ENCODE measurements at places on chromosomes 1 and 21.
A peak's percentile ranks its signal among the peaks of the same experiment; 100 is the strongest.

DNA sequence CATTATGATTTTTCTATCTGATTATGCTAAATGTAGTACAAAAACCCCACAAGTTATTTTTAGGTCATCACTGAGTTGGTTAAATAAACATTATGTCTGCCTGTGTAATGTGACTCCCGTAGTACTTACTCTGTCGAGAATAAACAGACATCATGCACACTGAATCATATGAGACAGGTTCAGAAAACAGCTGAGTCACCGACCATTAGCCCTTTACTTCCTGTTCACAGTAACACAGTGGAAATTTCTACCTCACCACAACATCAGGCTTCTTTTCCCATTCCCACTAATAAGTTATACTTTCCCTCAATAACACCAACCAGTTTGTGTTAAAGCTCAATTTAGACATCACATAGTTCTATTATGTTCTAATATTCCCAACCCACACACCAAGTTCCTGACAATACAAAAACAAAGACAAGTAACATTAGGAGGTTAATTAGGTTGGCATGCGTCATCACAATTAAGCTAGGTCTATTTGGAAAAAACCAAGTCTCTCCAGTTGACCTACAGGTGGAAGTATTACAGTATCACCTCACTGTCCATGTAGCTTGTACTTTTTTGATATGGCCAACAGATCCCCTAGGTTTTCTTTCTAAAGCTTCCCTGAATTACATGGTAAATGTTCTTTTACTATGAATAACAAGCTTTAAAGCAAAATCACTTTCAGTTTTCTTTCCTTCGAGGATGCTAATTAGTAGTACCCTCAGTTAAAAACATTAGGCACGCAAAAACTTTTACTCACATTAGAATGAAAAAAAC is 154.2 kb downstream of the EIF4G3 start:
- peak; percentile 66 for DNase-seq

DNA sequence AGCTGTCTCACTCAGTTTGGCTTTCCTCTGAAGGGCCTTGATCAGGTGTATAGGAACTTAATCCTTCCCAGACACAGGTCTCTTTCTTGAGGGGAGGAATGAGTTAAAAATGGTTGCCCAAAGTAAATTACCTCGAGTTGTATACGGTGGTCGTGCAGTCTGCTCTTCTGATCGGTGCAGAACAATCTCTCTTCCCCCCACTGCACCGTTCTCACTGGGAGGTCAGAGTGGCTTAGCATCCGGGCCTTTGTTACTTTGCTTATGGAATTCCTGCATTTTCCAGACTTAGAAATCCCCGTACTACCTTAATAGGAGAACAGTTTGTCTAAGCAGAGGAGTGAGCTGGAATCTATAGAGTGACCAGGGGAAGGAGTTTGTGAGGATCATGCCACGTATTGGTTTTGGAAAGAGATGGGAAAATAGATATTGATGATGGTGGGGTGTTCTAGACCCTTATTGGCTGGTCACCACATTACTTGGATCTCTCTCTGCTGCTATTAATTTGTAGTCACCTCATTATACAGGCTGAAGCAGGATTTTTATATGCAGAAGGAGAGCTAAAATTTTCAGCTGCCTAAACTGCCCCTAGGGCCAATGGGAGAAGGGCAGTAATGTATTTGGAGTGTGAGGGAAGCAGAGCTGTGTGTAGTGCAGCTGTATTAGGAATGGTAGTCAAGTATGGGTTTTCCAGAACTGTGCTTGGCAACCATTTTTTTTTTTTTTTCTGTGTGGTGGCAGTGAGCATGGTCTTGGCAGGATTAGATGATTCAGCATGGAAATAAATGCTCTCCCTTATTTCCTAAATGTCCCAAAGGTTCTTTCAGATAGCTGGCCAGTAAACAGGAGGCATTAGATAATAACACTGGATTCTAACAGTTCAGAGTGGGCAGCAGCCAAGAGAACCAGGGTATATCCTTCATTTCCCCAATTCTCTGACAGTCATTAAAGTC is 81.5 kb downstream of the NDUFS5 start:
- no peak for DNase-seq

- DNase-seq = no peak
Measured at GRCh38 chr1:8431019-8431418, 113.1 kb downstream of the SLC45A1 start.

- DNase-seq = no peak
Measured at GRCh38 chr1:232462213-232462612, 167.7 kb downstream of the SIPA1L2 start.

DNA sequence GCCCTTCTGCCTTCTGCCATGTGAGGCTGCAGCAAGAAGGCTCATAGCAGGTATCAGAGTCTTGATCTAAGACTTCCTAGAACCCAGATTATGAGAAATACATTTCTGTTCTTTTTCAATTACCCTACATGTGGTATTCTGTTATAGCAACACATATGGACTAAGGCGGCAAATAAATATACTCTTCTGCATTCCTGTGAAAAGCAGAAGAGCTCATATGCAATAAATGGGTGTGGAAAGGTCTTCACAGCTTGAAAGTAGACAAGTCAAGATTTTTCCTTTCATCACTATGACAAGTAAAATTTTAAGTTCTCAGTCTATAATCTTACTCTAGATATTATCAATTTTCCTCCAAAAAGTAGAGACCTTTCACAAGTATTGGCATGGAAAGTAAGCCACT is 36.6 kb downstream of the TNFSF18 start:
- DNase-seq = no peak

DNA sequence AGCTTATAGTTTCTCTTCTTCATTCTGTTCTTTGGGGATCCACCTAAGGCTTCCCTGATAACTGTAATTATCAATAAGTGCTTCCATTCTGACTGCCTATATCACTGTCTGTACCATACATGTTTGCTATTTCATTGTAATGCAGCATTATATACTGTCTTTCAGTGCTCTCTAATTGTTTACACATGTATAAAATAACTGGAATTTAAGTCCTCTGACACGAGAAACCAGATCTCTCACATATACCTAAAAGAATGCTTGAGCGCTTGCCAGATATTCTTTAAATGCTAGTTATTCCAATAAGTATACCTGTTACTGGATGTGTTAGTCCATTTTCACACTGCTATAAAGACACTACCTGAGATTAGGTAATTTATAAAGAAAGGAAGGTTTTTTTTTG is 34.7 kb downstream of the CELF3 start:
- DNase-seq = no peak

DNA sequence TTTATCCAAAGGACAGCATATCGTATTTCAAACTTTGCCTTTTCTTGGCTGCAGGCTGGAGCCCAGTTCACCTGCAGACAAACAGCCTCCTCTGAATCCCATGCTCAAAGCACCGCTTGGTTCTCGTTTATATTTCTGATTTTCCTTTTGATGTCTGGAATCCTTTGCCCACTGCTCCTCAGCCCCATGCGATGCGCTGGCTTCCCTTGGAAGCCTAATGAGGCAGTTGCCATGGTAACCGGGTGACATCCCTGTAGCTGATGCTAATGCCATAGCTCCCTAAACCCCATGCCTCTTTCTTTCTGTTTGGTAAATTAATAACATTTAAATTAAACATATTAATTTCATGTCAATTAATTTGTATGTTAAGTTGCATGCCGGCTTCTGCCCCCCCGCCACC is 327.1 kb downstream of the PRDM2 start:
- DNase-seq = no peak

DNA sequence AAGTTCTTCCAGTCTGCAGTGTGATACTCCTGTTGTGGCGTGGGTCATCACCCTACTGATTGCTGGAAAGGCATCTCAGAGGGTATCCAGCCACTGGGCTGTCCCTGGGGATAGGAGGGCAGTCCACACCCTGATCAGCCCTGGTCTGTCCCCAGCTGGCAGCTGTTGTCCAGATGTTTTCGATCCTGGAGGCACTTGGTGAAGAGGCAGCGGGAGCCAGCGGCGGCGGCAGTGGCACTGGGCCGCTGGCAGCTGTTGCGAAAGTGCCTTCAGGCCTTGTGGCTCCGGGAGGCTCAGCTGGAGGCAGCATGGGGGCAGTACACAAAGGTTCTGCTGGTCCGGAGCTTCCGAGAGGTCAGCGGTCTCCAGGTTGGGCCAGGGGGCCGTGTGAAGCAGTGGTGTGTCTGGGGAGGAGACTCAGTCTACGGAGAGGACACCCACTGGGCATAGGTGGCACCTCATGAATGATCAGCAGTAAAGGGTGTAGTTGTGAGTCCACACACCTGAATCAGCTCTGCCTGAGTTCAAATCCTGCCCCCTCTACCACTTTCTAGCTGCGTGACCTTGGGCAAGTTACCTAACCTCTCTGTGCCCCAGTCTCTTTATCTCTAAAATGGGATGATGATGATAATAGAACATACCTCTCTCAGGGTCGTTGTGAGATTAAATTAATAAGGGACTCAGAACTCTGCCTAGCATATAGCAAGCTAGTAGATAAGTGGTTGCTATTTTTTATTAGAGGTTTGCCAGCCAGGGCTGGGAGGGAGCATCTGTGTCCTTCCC is 6.1 kb downstream of the C1orf167 start:
- DNase-seq = no peak

DNA sequence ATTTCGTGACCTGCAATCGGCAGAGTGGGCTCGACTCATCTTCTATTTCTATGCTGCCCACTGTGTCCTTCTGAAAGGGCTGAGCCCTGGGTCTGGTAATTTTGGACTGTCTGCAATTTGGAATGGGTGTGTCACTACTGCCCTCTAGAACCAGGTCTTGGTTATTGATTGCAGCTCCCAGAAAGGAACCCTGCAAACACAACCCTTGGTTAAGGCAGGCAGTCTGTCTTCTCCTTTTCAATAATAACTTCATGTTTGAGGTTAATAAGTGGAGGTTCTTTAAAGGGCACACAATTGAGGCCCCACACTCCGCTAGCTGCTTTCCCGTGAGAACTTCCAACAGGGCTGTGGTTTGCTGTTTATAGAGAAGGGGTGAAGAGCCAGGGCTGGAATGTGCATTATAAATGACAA is 79.9 kb upstream of the LYST start:
- no peak for DNase-seq

DNA sequence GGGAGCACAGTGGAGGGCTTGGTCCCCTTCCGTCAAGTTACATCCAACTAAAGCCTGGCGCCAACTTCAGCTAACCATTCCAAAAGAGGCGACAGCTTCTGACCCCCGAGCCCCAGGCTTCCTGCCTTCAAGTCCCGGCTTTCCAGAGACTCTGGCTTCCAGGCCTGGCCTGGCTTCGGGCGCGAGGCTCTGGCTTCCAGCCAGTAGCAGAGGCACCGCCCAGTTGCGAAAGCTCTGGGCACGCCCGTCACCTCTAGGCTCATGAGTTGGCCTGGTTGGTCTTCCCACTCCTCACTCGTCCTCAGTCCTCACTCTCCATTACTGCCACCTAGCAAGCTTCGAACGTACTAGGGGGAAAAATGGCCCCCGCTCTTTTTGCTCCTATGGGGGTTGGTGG is 30.0 kb upstream of the C1orf185 start:
- no peak for DNase-seq

DNA sequence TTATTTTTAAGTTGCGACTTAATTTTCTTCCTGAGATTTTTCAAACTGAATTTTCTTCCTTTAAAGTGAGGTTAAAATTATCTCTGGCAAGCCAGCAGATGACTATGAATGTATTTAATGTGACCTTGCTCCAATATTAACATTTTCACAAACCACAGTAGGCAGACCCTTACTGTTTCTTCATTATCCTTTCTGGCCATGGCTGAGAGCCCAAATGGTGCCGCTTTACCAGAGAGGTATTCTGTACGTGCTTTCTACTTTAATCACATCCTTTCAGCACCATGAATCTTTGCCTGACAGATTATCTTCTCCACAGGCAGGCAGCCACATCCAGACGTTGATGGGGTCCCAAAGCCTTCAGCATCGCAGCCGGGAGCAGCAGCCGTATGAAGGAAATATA is 129.6 kb downstream of the LRRC40 start:
- DNase-seq = no peak

GRCh38 chr1:208393826-208394225 is 149.6 kb upstream of the PLXNA2 start:
- DNase-seq = no peak

DNA sequence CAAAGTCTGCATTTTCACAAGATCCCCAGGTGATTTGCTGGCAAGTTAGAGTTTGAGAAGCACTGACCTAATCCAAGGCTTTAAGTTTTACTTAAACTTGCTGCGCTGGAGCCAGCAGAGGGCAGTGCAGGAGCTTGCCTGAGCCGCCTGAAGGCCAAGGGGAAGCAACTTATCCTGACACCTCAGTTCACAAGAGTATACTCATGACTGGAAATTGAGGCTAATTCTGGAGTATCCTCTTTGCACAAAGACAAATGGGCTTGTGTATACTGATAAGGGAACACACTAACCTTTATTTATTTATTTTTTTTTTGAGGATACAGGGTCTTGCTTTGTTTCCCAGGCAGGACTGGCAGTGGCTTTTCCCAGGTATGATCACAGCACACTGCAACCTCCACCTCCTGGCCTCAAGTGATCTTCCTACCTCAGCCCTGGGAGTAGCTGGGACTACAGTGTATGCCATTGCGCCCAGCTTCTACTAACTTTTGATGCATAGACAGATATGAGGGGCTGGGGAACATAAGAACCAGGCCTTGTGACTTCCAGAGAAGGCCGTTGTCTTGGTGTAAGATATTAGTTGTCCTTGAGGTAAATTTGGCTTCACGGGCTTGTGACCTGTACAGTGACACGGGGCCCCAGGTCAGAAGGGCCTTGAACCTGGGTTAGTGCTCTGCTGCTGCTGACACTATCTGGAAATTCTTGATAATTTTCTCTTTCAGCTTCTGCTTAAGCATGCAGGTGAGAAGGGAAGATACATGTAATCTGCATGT is 29.0 kb upstream of the SLAMF1 start:
- DNase-seq = peak; percentile 63

DNA sequence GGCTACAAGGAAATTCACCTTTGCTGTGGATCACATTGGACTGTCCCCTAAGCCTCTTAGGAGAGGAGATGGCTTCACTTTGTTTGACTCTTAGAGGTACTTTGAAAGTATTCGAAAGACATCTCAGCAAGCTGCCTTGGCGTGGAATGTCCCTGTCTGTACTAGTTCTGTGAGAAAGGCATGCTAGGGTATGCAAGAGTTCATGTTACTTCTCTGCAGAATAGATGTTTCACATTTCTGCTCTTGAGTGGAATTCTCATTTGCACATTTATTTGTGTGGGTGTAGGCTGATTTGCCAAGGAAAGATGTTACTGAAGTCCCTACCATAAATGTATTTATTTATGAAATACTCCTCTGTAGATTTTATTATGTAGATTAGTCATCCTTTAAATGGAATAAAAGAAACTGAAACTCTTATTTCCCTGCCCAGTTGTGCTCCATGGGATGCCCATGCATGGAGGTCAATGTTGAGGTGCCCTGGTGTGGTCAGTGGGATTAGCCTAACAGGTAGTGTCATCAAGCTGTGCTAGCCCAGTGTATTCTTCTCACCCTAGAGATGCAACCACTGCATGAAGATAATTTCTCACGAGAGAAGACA is 13.8 kb downstream of the MIA3 start:
- DNase-seq = no peak

GRCh38 chr1:95146637-95147036 is 29.5 kb downstream of the TLCD4 start:
- no peak for DNase-seq

DNA sequence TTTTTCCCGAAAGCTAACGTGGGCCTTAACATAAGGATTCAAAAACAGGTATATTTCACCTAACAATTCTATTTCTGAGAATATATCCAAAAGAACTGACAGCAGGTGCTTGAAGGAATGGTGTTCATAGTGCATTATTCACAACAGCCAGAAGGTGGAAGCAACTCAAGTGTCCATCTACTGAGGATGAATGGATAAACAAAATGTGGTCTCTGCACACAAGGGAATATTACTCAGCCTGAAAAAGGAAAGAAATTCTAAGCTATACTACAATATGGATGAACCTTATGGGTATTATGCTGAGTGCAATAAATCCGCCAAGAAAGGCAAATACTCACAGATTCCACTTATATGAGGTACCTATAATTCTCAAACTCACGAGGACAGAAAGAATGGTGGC is 6.1 kb upstream of the RIPPLY3 start:
- no peak for DNase-seq

- no peak for DNase-seq
Measured at GRCh38 chr1:150575072-150575489, 4.3 kb downstream of the MCL1 start.

Data from femur (tissue), 1 donor.